Activated CD4-positive, alpha-beta memory T cell treated with anti-CD3 and anti-CD28 coated beads for 36 hours (primary cell): ENCODE measurements at places on chromosomes 1 and 21.

DNA sequence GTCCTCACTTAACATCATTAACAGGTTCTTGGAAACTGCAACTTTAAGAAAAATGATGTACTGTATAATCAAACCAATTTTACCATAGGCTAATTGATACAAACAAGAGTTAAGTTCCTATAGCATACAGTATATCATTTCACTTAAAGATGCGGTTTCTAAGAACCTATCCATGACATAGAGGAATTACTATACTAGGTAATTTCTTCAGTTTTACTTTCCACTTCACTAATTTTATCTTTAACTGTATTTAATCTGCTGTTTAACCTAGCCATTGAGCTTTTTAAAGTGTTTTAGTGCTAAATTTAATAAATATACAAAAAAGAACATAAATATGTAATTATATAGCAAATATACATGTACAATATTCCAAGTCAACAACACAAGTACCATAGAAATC, 28.3 kb downstream of the SLC19A2 start:
- H3K4me1 ChIP-seq = peaks cover 18% of the 10 kb centered on the region
- H3K27ac ChIP-seq = no peak overlapping the region
- peaks cover 8% of the 10 kb centered on the region for H3K36me3 ChIP-seq
- H3K27me3 ChIP-seq = peaks cover 23% of the 10 kb centered on the region
- no peak overlapping the region for H3K4me3 ChIP-seq
- no peak for DNase-seq

- peaks cover 5% of the 10 kb centered on the region for H3K27me3 ChIP-seq
These were observed 21.2 kb downstream of the PTGS2 start for GRCh38 chr1:186658999-186659398.

DNA sequence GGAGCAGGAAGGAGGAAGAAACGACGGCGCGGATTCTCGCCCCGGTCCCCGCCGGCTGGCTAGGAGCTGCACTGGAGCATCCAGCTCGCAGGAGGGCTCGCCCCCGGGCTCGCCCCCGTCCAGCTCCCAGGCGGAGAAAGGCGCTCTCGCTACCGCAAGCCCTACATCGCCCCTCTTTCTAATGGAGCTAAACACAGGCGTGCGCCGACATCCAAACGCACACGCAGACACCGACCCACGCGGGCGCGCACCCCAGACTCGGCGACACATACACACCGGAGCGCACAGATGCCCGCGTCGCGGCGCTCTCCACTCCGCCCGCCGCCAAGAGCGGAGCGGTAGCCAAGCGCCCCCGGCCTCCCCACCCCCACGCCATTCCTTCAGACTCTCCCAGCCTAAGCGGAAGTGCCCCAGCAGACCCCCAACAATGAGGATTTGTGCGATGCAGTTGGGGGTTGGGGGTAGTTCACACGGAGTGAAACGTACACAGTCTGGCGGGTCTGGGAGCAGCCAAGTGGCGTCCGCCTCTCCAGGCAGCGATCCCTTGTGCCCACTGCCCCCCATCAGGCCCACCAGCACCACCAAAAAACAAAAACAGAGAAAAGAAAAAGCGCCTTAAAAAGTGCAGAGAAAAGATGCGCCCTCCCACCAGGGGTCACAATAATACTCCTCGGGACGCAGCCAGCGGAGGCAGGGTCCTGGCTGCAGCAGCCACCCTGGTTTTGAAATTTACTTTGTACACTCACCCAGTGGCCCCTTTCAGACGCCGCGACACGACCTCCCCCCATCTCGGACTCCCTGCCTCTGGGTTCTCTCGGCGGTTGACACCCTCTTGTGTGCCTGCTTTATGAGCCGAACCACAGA, 1.4 kb downstream of the DAB1 start:
- H3K36me3 ChIP-seq = no peaks in the 10 kb centered on the region
- no peak overlapping the region for H3K4me3 ChIP-seq
- peaks cover 60% of the 10 kb centered on the region for H3K27me3 ChIP-seq

- DNase-seq = peak; percentile 53
- no peak overlapping the region for H3K4me3 ChIP-seq
- H3K36me3 ChIP-seq = peaks cover 10% of the 10 kb centered on the region
- H3K27me3 ChIP-seq = no peaks in the 10 kb centered on the region
These were observed 777 bp downstream of the NUDT17 start for GRCh38 chr1:145846201-145846612.

DNA sequence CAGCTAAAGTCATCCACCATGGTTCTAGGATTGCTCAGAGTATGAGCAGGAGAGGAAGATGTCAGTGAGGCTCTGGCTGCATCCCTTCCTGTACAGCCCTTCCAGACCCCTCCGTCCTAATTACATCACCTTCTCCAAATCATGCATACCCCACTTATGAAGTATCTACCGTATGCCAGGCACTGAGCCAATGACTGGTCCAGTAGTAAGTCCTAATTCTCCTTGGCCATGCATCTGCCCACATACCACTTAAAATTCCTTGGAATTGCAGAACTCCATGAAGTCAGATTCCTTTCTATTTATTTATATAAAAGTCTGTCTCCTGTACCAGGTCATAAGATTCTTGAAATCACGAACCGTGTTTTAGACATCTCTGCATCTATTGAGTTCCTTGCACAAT, 106.1 kb downstream of the SEC16B start:
- H3K4me1 ChIP-seq = no peaks in the 10 kb centered on the region
- no peak overlapping the region for H3K4me3 ChIP-seq
- H3K27ac ChIP-seq = no peak overlapping the region
- no peak for DNase-seq
